Bone marrow (tissue), 2 donors: ENCODE measurements at places on chromosomes 16 and 17.
A peak's percentile ranks its signal among the peaks of the same experiment; 100 is the strongest.

DNA sequence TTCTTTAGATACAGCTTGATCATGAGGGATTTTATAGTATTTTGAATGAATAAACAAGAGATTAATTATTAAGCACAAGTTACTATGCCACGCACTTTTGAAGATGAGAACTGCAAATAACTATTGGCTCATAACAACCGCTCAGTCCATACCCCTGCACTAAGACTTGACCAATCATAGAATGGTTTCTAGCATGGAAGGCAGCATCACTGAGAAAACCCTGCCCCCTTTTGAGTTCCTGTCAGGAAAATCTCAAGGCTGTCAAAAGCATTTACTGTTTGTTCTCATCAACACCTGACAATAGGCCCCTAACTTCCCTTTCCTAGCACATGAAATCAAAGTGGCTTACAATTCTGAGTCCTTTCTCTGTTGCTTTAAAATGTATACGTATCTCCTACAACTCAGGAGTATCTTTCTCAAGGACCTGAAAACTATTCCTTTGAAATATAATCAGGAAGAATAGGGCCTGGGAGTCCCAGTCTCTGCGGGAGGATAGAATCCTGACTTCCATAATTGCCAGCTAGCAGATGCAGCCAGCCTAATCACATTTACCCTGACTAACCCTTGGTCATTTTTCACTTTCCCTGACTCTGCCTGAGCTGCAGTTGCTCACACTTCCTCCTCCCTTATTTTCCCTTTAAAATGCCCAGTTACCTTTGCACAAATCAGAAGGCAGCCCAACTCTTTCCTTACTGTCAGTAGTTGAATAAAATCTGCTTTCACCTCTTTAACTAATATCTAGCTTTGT is 9.1 kb upstream of the MMD start:
- DNase-seq = no peak

GRCh38 chr17:1711804-1712203 is 1.6 kb upstream of the TLCD2 start:
- no peak for DNase-seq

DNA sequence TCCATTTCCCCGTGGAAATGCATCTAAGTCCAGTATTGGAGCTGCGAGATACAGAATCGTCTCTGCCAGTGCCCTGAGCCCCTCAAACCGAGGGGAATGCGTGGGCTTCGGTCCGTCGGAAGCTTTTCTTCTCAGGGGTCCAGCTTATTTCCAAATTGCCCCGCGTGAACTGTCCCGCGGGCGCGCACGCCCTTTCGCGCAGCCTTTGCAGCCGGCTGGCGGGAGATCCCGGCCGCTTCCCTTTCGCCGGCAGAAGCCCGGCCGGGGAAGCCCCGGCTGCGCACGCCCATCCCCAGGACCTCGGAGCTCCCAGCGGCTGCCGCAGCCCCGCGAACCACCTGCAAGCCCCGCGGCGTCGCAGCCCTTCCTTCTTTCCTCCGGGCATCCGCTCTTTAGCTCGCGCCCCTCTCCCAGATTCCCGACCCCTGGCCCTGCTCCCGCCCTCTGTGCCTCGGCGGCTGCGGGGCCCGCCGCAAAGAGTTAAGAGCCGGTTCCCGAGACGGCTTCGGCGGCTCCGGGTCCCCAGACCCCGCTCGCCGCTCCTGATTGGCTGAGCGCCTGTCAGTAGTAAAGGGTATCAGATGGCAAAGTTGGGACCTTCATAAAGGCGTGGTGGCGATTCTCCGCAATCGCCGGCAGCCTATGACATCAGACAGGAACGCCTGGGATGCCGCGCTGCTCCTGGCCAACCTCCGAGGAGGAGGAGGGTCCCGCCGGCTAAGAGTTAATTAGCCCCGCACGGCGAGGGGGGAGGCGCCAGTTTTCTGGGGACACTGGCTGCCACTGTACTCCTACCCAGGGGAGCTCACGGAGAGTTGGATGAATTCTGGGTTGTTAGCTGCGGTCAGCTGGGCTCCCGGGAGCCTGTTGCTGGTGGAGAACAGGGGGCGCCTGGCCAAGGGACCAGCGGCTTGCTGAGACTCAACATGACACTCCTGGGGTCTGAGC is at the start of gene MYOCD:
MYOCD (plus strand) TSS at position 628 of the 948 bp plus-strand sequence; CDS start at position 927, 299 bp downstream.
- no peak for DNase-seq

DNA sequence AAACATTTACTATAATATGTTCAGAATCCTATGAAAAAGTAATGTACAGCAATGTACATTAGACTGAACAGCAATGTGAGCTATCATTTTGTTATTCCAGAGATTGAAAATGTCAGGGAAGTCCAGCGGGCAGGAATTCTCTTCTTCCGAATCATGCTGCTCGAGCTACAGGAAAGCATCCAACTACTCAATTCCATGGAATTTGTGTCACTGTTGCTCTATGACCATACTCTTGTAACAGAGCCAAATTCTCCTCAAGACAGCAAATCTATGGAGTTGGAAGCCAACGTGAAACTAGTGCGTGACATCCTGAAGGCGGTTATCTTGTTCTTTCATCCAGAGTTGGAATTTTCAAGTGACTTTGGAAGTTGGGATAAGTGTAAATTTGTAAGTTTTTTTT is 24.8 kb upstream of the NSRP1 start:
- no peak for DNase-seq

- no peak for DNase-seq
Measured at GRCh38 chr16:1929105-1929504, 10.9 kb upstream of the HS3ST6 start.

- no peak for DNase-seq
Measured at GRCh38 chr17:61720016-61720795, 129.2 kb upstream of the NACA2 start.

DNA sequence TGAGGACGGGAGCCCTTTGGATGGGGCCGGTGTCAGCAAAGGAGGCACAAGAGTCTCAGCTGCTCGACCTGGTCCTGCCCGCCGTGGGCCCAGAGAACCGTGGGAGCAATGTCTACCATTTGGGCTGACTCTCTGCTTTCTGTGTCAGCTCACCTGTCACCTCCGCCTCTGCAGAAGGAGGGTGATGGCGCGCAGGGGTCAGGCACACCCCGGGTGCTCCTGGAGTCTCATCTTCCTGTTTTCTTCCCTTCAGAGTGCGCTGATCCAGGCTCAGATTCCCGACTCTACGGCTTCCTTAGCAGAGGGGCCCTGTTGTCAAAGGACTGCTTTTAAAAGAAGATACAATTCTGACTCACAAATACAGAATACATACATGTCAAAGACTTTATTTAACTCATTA is 167.1 kb downstream of the BANP start:
- DNase-seq = no peak

GRCh38 chr17:83083368-83084201 is 4.2 kb downstream of the METRNL start:
- peak; percentile 45 for DNase-seq

DNA sequence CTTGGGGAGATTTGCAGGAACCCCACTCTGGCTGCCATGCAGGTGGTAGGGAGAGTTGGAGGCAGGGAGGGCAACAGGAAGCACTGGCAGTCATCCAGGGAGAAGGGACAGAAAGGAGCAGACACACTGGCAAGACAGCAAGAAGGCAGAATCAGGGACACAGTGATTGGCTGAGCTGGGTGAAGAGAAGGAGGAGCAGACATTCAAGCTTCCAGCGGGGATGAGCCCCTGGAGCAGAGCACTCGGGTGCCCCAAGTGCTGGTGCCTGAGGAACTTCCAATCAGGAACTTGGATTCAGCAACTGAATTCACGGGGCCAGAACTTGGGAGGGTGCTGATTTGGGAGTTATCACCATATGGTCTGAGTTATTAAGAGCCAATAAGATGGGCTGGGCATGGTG is 6.3 kb upstream of the ITGA3 start:
- DNase-seq = no peak
